Stimulated activated CD8-positive, alpha-beta memory T cell treated with anti-CD3 and anti-CD28 coated beads, Interleukin-7, amount 100 ng/mL, for 1 hour (primary cell): ENCODE measurements at places on chromosomes 2 and 18.

- DNase-seq: no peak
Measured at GRCh38 chr2:164937864-164938401, 17.4 kb downstream of the SLC38A11 start.

- no peak for DNase-seq
Measured at GRCh38 chr2:157898591-157898996, 22.5 kb upstream of the ACVR1 start.

DNA sequence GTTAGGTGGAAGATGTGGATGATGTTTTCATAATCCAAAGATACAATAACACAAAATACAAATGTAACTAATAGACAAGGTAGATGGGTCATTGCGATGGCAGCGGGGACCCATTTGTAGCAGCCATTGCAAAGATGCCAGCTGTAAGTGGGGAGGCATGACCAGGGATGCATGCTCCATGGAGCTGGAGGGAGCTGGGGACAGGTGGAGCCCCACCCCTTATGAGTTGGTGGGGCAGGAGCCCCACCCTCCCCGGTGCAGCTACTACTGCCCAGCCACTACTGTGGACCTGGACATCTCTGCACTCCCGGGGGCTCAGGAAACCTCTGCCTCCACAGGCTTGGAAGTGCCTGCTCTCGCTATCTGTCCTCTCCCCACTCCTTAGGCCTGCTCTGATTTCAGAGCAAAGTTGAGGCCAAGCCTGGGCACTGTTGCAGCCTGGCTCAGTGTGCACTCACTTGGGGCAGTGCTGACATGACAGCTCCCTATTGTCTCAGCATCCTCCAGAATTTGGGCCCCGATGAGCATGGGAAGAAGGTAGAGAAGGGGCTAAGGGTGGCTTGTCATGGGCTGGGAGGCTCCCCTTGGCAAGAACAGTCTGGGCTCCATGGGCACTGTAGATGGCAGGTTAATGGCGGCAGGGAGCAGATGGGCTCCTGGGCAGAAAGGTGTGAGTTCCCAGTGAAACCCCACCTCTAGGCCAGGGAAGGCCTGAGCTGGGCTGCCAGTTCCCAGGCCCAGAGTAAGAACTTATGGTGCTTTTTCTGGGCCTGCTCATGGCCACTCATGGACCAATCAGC lies 81.1 kb downstream of the ZNF804A start:
- no peak for DNase-seq

DNA sequence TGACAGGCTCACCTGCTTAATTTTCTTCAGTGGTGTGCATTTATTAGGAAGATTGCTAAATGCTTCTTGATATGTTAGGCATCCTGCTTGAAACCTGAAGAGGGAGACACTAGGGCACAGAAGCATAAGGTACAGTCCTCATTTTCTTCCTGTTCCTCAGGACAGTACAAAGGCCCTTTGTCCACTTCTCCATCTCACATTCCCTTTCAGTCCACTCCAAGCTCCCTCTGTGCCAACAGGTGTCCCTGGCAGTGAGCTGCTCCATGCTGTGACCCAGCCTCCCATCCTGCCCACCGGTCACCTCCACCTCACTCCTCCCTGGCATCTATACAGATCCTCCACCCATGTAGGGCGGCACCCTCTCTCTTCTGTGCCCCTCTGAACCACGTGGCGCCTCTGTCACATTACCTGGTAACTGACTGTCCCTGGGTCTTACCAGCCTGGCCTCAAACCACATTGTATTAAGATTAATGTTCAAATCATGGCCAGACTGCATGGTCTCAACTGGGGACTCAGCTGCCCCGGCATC lies 162.8 kb downstream of the VAPA start:
- no peak for DNase-seq
